Activated CD4-positive, alpha-beta T cell treated with anti-CD3 and anti-CD28 coated beads, Interleukin-2, amount 10 ng/mL, durations not matched to agents 7 days and 5 days (primary cell): ENCODE measurements at places on chromosomes 11 and 22. TPM values are rescaled to one million over a fixed set of nuclear protein-coding genes. Genes with fewer than 3 reads are reported as not detected.

Gene OR51B4
- total RNA-seq, result not detected

Gene CCDC90B
- total RNA-seq, result 27.9 TPM

Gene MFNG
- 219 TPM for total RNA-seq

Gene KRTAP5-8
- not detected for total RNA-seq

Gene APOA5
- total RNA-seq, result not detected

Gene MMP1
- not detected for total RNA-seq

Gene CHCHD10
- total RNA-seq, result 55.4 TPM

Gene TMEM151A
- total RNA-seq, result not detected
